ENCODE measurements at places on chromosomes 16 and 17. TPM values are rescaled to one million over a fixed set of nuclear protein-coding genes. Genes with fewer than 3 reads are reported as not detected.
A peak's percentile ranks its signal among the peaks of the same experiment; 100 is the strongest.

DNA sequence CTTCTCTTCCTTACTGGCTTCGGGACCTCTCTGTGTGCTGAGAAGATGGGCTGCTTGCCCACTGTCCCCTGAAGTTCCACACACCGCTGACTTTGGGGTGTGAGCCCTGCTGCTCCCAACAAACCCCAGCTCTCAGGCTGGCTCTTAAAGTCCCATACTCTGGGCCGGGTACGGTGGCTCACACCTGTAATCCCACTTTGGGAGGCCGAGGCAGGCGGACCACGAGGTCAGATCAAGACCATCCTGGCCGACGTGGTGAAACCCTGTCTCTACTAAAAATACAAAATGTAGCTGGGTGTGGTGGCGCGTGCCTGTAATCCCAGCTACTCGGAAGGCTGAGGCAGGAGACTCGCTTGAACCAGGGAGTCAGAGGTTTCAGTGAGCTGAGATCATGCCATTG, 17.2 kb downstream of the CD7 start:
- DNase-seq, result no peak

- DNase-seq, result peak; percentile 42
Measured at GRCh38 chr16:54589326-54589725, 302.7 kb upstream of the IRX3 start.

DNA sequence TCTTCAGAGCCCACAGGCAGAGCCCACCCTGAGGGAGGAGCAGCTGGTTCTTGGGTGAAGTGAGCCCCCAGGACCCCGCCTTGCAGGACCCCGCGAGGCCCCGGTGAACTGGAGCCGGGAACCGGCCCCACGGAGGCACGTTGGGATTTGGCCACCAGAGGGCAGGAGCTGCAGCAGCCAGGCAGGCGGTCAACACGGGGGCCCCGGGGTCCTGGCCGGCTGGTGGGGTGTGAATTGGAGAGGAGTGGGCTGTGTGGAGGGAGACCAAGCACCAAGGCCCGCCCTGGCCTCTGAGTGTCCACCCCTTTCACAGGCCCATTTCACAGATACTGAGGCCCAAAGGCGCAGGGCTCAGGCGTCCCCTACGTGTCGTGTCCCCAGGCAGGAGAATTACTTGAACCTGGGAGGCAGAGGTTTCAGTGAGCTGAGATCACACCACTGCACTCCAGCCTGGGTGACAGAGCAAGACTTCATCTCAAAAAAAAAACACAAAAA, 2.2 kb downstream of the DPEP1 start:
- peak; percentile 88 for DNase-seq

GRCh38 chr16:88477631-88478519, 24.8 kb downstream of the ZFPM1 start:
- no peak for DNase-seq

DNA sequence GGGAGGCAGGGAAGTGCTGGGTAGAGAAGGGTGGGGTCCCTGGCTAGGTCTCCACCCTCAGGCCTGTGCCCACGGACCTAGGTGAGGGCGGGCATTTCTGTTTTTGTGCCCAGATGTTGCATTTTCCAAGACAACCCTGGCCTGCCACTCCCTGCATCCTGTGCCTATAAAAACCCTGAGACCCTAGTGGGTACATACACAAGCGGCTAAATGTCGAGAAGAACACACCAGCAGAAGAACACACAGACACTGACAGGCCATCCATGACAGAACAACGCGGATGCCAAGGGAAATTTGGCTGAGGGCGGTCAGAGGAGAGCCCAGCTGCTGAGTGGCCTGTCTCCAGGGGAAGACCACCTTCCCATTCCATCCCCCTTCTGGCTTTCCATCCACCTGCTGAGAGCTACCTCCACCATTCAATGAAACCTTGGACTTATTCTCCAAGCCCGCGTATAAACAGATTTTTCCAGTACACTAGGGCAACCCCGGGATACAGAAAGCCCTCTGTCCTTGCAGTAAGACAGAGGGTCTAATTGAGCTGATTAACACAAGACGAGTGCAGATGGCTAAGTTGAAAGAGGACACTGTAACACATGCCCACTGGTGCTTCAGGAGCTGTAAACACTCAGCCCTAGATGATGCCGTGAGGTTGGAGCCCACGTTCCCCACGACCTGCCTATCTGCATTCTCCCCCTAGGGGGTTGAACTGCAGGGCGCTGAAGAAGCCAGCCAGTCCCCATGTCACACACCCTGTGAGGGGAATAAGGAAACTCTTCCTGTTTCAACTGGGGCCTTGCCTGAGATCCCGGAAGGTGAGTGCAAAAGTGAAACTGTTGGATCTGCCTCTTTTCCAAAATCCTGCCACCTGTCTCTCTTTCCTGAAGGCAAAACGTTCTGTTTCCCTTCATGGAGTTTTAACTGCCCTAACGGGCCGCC, 147.2 kb upstream of the COX10 start:
- DNase-seq, result peak; percentile 61

DNA sequence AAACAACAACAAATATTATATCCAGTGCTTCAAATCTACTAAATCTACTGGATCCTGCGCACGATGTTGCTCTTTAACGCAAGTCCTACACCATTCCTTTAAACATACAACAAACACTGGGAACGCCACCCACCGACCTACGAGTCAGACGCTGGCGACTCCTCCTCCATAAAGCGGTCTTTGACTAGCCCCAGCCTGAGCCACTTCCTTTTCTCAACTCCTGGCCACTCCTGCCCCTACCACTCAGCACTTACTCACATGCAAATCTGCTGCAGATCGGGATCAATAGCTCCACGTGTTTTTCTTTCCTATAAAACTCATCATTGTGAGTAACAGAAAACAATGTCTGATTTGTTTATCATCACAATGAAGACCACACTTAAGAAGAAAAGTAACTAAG, 32.8 kb upstream of the MNT start:
- DNase-seq, result no peak

- no peak for DNase-seq
Measured at GRCh38 chr16:53449816-53450517, 15.7 kb downstream of the RBL2 start.

DNA sequence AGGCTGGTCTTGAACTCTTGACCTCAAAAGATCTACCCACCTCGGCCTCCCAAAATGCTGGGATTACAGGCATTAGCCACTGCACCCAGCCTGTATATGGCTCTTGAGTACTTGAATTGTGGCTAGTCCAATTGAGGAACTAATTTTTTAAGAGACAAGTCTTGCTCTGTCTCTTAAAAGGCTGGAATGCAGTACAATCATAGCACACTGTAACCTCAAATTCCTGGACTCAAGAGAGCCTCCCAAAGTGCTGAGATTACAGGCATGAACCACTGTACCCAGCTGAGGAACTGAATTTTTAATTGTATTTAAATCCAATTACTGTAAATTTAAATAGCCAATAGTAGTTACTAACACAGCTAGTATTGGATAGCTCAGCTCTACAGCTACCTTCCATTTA, 50.6 kb downstream of the MED13 start:
- no peak for DNase-seq

DNA sequence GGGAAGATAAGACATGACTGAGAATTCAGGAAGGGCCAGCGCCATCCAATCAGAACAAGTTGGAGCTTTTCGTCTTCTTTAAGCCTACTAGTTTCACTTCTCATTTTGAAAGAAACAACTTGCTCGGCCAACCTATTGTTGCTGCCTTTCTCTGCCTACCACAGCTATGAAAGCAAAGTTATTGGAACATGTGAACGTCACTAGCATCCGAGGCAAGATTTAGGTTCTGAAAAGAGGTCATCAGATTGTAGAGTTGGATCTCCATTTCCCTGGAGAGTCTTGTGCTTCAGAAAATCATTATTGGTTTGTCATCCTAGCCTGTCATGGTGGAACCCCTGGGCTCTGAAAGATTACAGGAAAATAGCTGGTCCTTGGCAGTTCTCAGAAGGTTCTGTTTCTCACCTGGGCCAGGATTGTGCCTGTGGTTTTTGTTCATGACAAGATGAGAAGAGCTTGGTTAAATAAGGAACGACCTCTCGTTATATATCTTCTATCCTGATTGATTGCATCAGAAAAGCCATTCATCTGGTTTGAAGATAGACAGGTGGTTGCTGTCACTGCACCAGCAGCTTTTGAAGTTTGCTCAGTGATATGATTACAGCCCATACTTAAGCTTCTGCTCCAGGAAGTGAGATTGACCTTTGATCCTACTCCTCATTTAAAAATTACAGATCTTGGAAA, 25.3 kb downstream of the CDH13 start:
- no peak for DNase-seq

DNA sequence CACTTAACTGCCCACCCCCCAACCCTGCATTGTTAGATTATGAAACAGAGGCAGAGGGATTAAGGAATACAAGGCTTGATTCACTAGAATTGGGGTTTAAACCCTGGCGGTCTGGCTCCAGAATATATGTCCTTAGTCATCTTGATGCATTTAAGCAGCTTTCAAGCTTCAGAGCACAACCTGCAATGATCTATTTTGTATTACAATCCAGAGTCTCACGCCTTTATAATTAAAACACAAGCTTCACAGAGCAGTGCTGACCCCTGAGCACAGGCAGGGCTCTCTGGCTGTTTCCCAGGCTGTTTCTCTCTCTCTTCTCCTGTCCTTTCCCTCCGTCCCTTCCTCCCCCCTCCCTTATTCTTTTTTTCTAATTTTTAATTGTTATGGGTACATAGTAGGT, 209.1 kb downstream of the SPECC1 start:
- DNase-seq, result no peak

DNA sequence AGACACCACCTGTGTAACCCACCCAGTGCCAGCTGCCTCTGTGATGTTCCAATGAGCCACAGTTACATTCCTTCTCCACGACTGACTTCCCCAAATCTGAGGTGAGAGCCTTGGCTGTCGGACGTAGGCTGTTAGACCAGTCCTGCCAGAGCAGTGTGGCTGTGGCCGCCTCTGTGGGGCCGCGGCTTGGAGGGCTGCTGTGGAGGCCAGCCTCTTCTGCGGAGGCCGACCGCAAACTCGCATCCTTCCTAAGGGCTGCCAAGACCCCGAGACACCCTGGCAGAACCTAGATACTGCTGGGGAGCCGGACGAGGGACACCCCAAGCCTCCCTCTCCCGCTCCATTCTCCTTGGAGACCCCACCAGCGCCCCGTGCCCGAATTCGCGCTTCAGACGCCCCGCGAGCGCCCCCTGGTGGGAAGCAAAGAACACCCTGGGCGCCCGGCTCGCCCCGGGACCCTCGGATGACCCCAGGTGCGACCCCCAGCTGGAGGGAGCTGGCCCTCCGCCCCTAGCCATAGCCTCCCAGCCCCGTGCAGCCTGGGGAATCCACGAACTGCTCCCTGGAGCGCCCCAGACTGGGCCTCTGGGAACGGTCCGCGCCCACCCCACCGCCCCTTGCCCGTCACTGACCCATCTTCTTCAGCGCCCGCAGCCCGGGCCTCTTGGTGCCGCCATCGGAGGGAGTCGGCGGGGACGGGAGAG, 547 bp downstream of the PLCD3 start:
- DNase-seq, result peak; percentile 95

- DNase-seq, result no peak
Measured at GRCh38 chr17:59483860-59484259, 81.5 kb upstream of the DHX40 start.

- no peak for DNase-seq
Measured at GRCh38 chr17:5826384-5826783, 242.1 kb upstream of the NLRP1 start.

DNA sequence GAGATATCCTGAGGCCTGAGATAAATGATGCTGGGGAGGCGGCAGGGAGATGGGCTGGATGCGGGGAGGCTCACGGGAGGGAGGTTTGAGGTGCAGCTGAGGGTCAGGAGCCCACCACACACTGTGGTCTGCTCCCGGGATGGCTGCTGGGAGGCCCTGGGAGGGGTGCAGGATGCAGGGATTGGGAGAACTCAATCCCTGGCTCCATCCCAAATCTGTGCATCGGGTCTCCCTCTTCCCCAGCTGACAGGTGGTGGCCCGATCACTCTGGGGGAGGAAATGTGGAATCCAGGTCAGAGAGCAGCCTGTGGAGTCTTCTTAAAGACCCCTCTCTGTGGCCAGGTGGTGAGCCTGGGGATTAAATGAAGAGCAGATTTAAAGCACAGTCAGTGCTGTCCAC, 12.0 kb downstream of the PHB1 start:
- DNase-seq, result peak; percentile 41

- no peak for DNase-seq
Measured at GRCh38 chr17:18161207-18162145, 22.2 kb upstream of the ALKBH5 start.

DNA sequence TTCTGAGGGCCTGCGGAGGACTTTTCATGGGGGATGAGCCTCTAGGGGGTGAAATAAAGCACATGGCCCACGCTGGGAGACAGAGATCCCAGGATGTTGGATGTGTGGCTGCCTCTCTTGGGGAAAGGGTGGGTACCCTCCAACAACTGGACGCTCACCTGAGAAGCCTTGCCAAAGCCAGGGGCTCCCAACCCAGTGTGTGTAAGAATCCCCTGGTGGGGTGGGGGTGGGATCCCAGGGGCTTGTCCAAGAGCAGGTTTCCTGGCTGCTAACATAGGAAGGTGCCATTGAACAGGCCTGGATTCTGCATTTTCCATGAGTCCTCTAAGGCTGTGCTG, 587 bp downstream of the SNX20 start:
- no peak for DNase-seq

DNA sequence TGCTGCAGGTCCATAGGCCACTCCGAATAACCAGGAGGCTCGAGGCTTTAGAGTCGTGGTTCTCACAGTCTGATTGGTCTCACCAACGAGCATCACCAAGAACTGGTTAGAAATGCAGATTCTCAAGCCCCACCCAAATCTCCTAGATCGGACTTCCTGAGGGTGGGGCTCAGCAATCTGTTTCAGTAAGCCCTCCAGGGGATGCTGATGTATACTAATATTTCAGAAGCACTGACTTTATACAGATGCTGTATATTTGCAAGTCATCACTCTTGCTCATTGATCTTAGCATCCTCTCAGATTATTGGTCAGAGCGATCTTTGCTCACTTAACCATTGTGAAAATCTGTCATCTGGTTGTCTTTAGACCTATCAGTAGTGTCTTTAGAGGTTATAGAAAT, 4.4 kb upstream of the VAC14 start:
- no peak for DNase-seq

The KRT20 gene
- not detected for total RNA-seq

The B4GALNT2 gene
- total RNA-seq, result 0.04 TPM

The CYLD gene
- total RNA-seq, result 12.7 TPM

The NGFR gene
- total RNA-seq, result 1.6 TPM

The CX3CL1 gene
- total RNA-seq, result 0.82 TPM

The SECTM1 gene
- not detected for total RNA-seq

The KRTAP4-8 gene
- not detected for total RNA-seq

The MMP25 gene
- 5.8 TPM for total RNA-seq

The ARL16 gene
- 51.3 TPM for total RNA-seq

The ADAD2 gene
- total RNA-seq, result not detected

The UNC45B gene
- total RNA-seq, result not detected

The SOX9 gene
- total RNA-seq, result 0.59 TPM

The NPIPA1 gene
- 177 TPM for total RNA-seq
